Naive thymus-derived CD4-positive, alpha-beta T cell (primary cell): ENCODE measurements at places on chromosomes 7 and 10.

- DNase-seq, result no peak
These were observed 61.3 kb upstream of the UCN3 start for GRCh38 chr10:5303504-5303903.

DNA sequence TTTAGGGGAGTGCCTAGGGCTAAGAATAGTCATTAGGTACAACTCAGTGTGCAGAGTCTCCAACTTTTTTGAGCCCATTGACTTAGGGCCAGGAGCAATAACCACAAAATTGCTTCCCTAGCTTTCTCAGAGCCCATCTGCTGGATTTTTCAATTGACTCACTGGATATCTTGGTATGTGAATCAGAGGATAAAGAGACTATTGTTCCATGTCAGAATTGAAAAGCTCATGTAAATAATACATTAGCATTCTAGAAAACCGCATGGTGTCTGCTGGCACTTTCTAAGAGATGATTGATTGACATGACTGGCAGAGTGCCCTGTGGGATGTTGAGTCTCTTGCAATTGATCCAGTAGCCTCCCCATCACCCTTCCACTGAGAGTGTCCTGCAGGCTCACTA, 246.2 kb downstream of the CCDC7 start:
- no peak for DNase-seq

- DNase-seq, result peak; percentile 48
These were observed 5.1 kb upstream of the MYL7 start for GRCh38 chr7:44145969-44146911.

DNA sequence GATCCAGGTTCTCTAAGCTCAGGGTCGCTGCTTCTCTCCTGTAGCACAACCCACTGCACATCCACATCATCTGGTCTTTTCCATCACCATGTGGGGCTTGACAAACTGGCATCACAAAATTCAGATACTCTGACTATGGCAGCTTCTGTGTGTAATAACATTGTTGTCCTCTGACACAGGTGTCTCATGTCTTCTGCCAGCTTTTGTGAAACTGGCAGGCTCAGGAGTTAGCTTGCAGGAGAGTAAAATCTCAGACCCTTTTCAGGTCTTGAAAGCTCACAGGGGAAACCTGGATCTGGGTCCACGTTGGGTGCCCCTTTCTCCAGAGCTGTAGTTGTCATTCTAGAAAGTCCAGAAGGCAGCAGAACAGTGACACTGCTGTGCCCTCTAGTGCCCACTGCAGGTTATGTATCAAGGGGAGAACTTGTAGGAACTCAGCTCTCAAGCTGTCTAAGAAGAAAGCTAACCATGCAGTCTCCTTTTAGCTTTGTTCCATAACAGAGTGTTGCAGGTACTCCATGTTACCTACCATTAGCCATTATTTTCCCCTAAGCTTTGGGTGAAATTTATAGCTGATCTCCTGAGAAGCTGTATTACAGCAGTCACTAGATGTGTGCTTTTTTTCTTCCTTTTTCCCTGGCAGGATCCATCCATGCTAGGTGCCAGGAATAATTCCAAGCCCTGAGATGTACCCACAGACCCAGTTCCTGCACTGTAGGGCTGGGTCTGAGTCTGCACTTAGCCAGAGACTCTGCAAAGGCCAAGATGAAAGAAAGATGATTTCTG, 102.7 kb downstream of the ZNF248 start:
- DNase-seq, result no peak

DNA sequence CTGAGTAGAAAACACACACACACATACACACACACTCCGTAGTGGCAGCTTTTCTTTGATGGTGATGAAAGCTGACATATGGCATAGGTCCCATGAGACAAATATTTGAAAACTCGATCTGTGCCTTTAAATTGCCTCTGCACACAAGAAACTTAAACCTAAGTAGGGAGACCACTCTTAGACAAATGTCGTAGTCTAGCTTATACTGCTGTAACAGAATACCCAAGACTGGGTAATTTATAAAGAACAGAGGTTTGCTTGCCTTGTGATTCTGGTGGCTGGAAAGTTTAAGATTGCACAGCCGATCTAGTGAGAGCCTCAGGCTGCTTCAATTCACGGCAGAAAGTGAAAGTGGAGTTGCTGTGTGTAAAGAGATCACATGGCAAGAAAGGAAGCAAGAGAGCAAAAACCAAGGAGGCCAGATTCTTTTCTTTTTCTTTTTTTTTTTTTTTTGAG, 489.4 kb upstream of the SORCS1 start:
- no peak for DNase-seq

DNA sequence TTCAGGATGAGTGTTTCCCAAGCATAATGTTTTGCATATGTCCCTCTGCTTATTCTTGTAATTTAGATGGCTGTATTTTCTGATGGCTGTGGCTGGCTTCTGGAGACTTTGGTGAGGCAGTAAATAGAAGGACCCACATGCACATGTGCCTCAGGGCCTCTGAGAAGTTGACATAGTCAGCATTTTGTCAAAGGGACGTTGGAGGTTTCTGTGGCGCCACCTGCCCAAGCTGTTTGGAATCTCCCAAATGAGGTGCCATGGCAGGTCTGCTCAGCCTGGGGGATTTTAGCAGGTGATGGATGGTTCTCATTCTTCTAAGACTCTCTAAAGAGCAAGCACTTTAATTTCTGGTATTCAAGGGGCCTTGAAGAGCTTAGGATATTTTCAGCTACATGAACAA, 29.8 kb downstream of the C10orf120 start:
- DNase-seq, result no peak

DNA sequence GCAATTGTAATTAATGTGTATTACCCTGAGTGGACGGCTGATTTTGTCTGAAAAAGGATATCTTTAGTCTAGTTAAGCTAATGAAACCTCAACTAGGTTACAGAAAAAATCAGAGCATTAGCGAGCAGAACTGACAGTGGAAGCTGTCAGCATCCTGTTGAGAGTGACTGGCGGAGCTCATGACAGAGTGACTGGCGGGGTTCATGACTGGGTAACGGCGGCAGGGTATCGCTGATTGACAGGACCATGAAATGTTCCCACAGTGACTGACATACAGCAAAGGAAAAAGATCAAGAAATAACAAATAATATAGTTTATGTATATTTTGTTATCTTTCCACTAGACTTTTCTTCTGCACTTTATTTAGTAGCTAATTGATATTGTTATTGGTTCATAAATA, 202.5 kb upstream of the AGK start:
- DNase-seq, result no peak
